ENCODE measurements at places on chromosomes 1 and 21.
A peak's percentile ranks its signal among the peaks of the same experiment; 100 is the strongest.

- peak; percentile 70 for DNase-seq
These were observed at the start of gene KCNK2 for GRCh38 chr1:215082532-215083382. KCNK2 (plus strand) TSS chr1:215082737; CDS start chr1:215083386, 649 bp downstream.

GRCh38 chr21:38384675-38385426, 113.4 kb downstream of the ERG start:
- no peak for DNase-seq

DNA sequence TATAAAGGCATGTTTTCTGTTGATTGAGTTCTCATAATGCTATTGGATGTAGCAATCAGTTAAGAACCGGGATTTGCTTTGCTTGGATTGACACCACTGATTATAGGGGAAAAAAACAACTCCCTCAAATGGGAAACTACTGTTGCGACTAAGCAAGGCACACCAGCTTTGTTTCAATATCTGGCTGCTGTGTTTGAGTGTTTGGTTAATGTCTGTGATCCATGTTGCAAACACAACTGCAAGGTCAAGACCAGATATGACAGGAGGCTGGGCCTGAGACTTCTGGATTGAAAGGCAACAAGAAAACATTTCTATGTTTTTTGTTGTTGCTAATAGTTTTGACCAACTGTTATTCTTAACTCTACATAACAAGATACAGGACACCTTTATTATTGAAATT, 50.7 kb downstream of the MTR start:
- DNase-seq = no peak

DNA sequence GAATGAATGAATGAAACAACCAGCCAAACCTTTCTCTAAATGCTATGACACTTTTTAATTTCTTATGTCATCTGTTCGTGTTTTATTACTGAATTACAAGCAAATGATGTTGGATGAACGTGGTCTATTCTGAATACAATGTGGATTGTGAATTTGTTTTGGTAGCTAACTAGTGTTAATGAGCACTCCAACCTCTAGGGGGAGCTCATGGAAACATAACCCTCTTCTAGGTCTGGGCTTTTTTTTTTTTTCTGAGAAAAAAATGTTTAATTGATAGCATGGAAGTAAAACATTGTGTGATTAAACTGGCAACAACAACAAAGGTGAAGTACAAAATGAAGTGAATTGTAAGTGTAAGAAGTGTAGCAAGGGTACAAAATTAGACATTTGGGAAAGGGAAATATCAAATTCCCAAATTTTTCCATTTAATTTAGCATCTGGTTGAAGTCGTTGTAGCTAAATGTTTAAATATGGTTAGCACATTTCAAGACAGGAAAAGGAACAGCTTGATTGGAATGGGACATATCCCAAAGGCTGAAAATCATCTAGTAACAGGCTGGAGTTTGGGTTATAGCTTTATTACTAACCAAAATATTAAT, 42.6 kb upstream of the PTGS2 start:
- DNase-seq = peak; percentile 44

GRCh38 chr1:109204484-109204883, 9.2 kb upstream of the SARS1 start:
- no peak for DNase-seq

GRCh38 chr1:115432061-115432460, 94.0 kb upstream of the NGF start:
- DNase-seq = no peak

GRCh38 chr1:209808059-209808581, 2.2 kb upstream of the IRF6 start:
- DNase-seq = peak; percentile 92

- peak; percentile 60 for DNase-seq
These were observed 138.1 kb downstream of the MIS18A start for GRCh38 chr21:32140604-32141317.

DNA sequence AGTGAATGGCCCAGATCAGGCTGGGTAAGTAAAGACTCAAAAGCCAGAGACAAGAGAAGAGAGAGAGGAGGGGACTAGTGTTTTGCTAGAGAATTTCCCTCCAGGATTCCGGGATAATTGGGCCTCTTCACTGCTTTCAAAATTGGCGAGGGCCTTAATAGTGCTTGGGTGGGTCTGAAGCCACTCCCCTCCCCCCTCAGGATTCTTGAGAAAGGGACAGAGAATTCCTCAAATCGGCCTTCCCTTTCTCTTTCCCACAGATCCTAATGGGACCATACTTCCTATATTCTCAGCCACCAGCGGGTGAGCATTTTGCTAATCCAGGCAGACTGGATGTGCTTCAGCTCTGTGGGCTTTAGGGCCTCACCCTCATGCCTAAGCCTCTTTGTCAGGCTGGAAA, 11.9 kb downstream of the SFN start:
- DNase-seq = no peak

DNA sequence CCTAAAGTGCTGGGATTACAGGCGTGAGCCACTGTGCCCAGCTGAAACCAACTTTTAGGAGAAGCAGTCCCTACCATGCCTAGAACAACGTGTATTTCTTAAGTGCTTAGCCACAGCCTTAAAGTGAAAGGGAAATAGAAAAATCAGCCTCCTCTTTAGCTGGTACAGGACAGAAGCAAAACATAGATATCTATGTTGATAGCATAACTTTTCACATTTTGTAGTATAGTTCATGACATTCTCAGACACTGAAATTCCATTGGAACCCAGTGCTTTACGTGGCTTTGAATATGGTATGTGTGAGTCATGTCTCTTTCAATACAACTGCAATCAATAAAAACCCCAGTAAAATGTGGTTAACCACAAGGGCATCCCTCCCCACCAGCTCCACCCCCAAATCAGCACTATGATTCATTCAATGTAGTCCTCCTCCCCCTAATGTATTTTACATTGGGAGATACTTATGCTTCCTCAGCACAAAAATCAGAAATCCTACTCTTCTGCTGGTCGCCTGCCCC, 32.1 kb downstream of the TGFB2 start:
- DNase-seq = peak; percentile 99

DNA sequence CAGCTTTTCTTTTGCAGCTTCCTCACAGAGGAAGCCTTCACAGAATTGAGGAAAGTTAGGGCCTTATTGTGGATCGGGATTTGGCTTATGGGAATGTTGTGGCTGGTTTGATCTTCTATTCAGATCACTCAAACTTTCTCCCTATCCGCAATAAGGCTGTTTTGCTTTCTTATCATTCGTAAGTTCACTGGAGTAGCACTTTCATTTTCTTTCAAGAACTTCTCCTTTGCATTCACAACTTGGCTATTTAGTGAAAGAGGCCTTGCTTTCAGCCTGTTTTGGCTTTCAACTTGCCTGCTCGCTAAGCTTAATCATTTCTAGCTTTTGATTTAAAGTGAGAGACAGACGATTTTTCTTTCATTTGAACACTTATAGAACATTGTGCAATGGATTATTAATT, 181.9 kb upstream of the B3GALT2 start:
- DNase-seq = no peak

- no peak for DNase-seq
These were observed 217.9 kb downstream of the RHOU start for GRCh38 chr1:228953207-228953606.

GRCh38 chr1:212651977-212652376, 43.4 kb downstream of the ATF3 start:
- no peak for DNase-seq

DNA sequence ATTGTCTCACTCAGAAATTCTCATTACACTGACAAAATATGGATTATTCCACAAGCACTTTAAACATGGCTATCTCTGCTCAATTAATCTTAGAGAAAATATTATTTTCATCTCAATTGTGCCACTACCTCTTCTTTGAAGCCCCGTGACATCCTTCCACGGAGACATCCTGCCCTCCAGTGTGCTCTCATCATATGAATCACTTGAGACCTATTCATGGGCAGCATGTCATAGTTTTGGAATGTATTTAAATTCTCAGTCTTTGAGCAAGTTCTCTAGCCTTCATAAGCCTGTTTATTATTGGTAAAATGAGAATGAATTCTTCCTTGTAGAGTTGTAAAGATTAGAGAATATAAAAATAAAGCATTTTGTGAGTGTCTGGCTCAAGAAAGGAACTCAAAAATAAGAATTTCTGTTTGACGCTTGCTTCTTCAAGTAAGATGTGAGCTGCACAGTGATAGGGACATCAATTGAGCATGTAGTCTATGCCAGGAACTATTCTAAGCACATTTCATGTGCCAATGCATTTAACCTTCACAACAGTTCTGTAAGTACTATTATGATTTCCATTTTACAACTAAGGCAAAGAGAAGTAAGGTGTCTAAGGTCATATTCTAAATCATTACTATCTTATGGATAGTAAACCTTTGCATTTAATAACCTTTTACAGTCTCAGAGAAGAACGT, 557.4 kb upstream of the ZRANB2 start:
- DNase-seq = peak; percentile 74

DNA sequence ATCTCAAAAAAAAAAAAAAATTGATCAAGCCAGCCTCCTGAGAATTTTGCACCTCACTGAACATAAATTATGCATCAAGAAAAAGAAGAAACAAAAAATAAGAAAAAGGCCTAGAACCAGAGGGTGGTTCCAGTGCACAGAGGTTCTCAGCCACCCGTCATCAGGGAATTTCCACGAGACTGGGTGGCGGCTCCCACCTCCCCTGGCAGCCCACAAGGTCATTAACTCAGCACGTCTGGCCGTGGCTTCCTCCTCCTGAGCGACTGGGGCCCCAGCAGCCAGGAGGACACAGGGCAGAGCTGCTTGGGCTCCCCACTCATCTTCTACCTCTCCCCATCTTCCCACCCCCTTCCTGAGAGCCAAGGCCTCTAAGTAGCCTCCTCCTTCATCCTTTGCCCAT, 15.7 kb upstream of the TMEM51 start:
- no peak for DNase-seq

GRCh38 chr1:1763657-1764621, 14.3 kb downstream of the NADK start:
- DNase-seq = no peak

GRCh38 chr1:190196020-190196419, 281.6 kb downstream of the BRINP3 start:
- no peak for DNase-seq

- DNase-seq = no peak
These were observed 47.2 kb downstream of the VPS26C start for GRCh38 chr21:37219761-37220432.

- no peak for DNase-seq
These were observed 1.4 kb downstream of the LHX4 start for GRCh38 chr1:180231506-180231921.

DNA sequence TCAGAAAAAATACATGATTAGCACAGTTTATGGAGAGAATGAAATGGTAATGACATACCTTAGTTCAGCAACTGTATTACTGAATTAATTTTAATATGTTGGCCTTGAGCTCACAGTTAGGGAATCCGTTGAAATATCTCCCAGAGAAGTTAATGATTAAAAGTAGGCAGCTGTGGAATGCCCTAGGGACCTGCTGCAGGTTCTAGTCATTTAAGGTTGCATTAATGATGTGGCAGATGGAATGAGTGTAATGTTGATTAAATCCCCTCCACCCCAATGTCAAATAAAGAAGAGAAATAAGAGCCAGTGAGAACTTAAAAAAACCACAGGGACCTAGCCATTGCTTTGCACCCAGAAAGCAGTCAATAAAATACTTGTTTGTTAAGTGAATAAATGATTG, 40.3 kb upstream of the TRIM45 start:
- DNase-seq = no peak

GRCh38 chr1:153649863-153650235, 8.7 kb upstream of the SNAPIN start:
- no peak for DNase-seq

GRCh38 chr1:47334765-47335435, 1.3 kb downstream of the CMPK1 start:
- DNase-seq = no peak

DNA sequence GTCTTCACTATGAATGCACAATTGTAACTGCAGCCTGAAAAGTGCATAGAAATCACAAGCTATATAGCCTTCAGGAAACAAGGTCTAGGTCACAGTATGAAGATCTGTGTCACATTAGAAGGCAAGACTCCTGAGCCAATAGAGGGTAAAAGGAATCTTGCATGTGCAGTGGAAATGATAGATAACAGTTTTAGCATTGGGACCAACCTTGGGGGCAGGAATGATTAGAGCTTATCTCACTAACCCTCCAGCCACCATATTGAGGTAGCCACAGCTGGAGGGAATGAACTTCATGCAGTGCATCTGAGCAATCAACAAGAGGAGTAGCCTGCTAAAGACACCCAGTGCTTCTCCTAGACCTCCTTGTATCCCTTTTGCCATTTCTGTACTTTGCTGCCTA, 390.1 kb downstream of the LTN1 start:
- DNase-seq = no peak

DNA sequence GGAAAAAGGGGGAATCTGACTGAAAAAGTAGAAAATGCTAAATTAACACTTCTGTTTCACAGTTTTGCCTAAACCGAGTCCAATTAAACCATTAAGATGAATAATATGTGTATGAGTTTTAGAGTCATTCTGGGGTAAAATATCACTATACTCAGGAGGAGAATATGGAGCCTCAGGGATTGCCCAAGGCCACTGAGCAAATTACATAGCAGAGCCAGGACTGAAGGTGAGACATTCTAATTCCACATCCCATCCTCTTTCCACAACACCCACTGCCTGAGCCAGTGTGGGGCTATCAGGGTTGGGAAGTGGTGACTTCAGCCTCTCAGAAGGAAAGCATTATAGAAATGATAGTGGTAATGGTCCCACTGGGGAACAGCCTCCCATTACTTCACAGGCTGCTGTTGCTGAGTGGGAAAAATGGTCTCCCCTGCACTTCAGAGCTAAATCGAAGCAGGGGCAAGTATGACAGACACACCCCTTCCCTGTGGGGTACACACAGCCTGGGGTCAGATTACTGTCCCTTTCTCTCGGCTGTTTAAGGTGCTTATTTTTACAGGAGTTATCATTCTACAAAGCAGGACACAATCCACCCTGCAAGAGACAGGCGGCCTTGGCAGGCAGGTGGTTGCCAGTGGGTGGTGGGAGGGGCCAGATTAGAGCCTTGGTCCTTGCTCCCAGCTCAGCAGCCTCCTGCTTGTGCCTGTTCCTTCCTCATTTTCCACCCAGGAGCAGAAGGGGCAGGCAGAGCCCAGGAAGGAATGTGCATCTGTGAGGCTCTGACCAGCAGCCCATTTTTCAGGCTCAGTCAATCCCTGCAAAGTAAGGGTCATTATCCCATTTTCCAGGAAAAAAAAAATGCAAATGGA, 9.5 kb upstream of the BCAR3 start:
- no peak for DNase-seq

GRCh38 chr1:91883470-91883869, 2.5 kb downstream of the TGFBR3 start:
- peak; percentile 53 for DNase-seq

DNA sequence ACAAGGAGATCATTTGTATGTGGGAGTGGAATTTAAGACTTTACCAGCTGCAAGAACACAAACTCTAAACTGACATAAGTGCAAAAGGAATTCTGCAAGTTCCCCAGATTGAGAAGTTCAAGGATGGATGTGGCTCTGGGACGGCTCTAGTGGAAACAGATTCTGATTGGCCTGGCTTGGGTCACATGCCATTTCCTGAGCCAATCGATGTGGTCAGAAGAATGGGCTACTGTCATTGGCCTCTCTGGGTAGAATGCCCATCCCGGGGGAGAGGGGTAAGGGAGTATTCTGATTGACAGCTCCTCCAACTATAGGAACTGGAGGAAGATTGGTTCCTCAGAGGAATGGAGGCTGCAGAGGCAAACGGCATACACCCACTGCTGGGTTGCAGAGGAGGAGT, 6.0 kb upstream of the IFNLR1 start:
- DNase-seq = peak; percentile 9

- DNase-seq = peak; percentile 89
These were observed 1.6 kb upstream of the SHC1 start for GRCh38 chr1:154972213-154972516.

- DNase-seq = no peak
These were observed 211.1 kb downstream of the ST6GALNAC3 start for GRCh38 chr1:76285578-76286135.

Data from fibroblast of upper back skin (primary cell).